ENCODE measurements at places on chromosomes 7 and 10.
A peak's percentile ranks its signal among the peaks of the same experiment; 100 is the strongest.

DNA sequence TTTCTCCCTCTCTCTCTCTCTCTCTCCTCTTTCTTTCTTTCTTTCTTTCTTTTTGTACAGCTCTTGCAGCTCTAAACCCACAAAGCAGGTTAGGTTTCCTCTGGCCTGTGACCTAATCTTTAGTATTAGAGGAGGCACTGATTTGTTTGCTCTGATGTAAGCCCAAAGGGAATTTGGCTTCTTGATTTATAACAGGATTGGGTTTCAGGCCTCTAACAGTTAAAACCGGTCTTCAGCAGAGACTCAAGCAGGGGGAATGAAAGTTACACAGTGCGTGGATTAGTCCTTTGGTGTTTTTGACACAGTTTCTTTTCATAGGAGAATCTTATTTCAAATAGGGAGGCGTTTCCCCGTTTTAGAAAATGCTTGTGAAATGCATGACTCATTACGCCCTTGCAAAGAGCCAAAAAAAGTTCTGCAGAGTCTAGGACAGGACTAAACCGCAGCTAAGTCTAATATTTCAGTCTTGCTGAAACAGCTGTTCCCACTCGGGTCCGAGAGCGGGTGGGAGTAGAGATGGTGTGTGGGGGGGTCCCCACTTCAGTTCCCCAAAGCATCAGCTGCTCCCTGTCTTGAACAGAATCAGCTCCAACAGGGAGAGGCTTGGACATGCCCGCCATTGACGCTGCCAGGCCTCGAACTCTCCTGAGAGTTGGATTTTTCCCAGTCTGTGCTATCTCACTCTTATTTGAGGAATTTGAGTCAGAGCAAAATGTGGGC lies 296.5 kb upstream of the PITRM1 start:
- no peak for DNase-seq

DNA sequence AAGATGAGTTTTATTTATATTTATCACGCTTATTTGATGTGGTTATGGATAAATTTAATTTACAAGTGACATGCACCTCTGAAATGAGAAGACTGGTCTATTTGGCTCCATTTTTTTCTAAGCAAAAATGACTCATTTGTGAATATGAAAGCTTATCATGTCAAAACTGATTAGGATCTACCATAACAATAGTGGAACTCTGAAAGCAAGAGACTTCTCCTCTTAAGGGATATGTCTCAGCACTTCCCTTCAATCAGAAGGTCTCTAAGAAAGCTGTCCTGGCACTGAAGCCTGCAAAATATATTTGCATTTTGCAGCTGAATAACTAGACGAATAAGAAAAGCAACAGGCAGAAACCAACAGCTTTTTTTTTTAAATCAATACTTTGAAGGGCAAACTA lies 12.7 kb downstream of the FAS start:
- DNase-seq = no peak

- DNase-seq = peak; percentile 76
Measured at GRCh38 chr10:69629897-69630650, at the start of gene FAM241B. FAM241B (plus strand) TSS chr10:69630247; CDS start chr10:69631744, 1,497 bp downstream.

DNA sequence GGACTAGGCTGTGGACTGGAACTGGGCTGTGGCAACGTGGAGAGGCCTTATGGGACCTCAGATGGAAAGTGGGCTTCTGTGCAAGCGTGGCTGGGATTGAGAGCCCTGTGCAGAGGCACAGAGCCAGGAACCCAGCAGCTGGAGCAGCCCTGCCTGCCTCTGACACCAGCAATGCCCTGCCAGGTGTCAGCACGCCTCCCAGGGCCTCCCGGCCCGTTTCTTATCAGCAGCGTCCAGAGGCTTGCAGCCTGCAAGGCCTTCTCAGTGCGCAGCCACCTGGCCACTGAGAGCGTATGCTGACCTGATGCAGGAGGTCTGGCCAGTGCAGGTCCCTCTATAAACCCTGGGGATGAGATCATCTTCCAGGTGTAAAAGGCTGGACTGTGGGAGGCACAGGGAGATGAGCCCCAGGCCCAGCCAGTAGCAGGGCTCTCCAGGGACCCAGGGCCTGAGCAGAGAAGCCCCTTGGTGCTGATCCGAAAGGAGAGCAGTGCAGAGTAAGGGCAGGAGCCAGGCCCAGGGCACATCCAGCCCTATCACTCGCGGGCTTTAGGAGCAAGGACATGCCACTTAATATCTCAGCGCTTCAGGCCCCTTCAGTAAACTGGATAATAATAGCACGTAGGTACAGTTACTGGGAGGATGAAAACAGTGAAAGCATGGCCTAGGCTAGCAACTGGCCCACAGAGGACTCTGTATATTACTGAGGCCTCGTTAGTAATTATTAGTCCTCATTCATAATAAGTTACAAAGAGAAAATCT lies 38.8 kb upstream of the ANTXRL start:
- DNase-seq = no peak

DNA sequence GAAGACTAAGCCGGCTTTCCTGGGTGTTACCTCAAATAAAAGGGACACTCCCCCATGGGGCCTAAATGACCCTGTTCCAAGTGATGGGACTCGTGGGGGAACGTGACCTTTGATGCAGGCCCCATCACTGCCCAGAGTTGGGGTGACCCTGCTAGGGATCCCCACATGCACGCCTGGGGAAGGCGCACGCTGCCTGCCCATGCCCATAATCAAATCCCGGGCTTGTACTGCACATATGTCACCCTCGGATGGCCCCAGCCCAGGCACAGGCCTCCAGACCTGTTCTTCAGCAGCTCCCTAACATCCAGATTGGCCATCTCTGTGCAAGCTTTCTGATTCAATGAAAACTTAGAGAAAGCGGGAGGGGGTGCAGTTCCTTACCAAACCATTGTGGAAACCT lies 14.7 kb downstream of the EBF3 start:
- DNase-seq = no peak

- no peak for DNase-seq
Measured at GRCh38 chr10:8033812-8034465, 20.5 kb upstream of the GATA3 start.

GRCh38 chr7:41788556-41788955 lies 85.7 kb upstream of the INHBA start:
- no peak for DNase-seq

DNA sequence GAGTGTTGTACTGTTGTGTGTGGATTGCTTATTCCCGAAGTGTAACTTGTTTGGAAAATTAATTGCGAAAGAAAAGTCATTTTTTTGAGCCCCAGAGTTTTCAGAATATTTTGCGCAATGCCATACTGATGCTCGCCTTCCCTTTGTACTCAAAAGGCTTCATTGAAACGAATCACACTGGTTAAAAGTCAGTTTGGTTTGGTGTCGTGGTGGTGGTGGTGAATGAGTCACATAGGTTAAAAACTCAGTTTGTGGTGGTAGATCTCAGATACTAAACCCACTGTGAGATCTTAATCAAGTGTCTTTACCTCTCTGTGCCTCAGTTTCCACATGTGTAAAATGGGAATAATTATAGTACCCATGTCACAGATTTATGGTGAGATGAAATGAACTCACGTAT lies 61.1 kb upstream of the IL6 start:
- peak; percentile 22 for DNase-seq

- no peak for DNase-seq
Measured at GRCh38 chr7:7790041-7790741, 71.8 kb upstream of the RPA3 start.

- DNase-seq = no peak
Measured at GRCh38 chr10:124675261-124675660, 68.9 kb downstream of the FAM53B start.

GRCh38 chr7:149104214-149104613 lies 13.7 kb upstream of the ZNF786 start:
- DNase-seq = no peak

- no peak for DNase-seq
Measured at GRCh38 chr10:131644289-131644688, 256.5 kb upstream of the PPP2R2D start.

- DNase-seq = no peak
Measured at GRCh38 chr7:43632746-43633145, 49.8 kb downstream of the STK17A start.

GRCh38 chr10:110680273-110681020 lies 36.3 kb downstream of the RBM20 start:
- no peak for DNase-seq

DNA sequence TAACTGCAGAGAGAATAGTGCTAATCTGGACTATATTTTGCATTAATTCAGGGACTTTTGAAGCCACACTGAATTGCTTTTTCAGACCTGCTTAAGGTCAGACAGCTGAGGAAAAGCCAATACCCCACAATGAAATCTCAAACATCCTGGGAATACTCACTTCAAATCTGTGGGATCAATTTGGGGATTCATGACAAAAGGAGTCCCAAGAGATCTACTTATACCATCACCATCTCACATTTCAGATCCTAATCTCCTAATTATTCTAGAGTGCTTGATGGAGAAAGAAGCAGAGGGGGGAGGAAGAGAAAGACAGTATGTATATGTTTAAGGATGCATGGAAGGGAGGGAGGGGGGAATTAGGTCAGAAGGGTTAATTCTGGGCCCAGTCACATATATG lies 202.2 kb downstream of the CACNA2D1 start:
- DNase-seq = no peak

DNA sequence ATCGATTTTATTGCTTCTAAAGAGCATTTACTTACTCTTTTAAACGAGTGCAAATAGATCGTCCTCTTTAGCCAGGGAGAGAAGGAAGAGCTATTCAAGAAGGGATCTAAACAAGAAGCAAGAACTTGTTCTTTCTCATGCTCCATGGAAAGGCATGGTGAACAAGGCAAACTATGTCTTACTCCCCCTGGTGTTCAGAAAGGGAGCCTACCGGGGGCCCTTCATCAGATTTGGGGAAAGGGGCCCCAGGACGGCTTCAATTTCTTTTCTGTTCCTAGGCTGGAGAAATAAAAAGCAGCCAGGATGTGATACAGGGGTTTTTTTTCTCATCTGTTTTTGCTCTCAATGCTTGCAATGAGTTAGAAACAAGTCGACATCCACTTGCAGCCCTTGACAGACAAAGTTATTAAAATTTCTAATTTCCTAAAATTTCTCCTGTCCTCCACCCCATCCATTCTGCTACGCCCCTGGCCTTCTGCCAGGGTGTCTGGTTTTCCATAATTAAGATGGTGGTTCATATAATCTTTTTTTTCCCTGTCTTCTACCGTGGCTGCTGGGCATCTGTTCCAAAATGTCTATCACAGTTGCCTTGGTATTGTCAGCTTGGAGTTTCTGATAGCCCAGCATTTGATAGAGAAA lies 214.4 kb downstream of the CREB5 start:
- DNase-seq = peak; percentile 3

DNA sequence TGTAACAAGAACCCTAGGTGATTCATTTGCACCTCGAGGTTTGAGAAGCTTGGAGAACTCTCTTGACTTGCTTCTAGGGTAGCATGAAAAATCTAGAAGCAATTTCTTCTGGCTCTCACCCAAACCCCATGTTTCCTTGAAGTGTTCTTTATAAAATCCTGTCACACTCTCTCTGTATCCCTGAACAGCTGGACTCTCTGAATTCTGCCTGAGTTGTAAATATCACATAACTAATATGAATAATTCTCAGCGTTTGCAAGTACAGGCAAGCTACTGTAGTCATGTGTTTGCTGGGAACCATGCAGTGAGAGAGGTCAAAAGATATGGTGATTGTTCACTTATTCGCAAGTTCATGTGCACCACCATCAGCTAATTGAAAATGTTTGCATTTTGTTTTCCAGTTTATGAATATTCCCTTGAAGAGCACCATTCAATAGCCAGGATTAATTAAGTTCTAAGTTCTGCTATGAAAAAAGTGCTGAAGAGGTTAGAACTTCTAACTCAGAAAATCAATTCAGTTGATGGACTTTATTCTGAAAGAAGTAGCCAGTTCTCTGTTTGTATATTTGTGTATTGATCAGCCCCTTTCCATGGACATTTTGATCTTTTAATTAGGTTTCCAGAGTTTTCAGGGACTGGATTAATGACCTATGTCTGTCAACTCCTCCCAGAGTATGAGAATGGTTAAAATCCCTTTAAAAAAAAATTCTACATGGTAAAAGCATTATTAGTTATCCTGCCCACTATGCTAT lies 243.0 kb downstream of the PLXDC2 start:
- DNase-seq = no peak

- no peak for DNase-seq
Measured at GRCh38 chr10:9305018-9305655, 1250.6 kb downstream of the GATA3 start.

DNA sequence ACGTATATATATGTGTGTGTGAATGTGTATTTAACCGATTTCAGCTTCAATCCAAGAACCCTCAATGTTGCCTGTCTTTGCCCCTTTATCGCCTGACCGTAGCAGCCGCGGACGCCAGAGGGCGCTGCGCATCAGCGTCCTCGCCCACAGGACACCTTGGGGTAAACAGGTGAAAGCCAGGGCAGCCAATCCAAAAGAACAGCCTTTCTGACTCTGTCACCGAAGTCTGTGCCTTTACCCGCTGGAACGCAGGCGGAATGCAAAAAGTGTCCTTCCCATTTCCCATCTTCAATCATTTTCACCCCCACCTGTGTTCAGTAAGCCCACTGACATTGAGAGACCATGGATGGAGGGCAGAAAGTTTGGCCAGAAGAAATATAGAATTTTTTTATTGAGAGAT lies 3.6 kb downstream of the NXPH1 start:
- DNase-seq = peak; percentile 51

DNA sequence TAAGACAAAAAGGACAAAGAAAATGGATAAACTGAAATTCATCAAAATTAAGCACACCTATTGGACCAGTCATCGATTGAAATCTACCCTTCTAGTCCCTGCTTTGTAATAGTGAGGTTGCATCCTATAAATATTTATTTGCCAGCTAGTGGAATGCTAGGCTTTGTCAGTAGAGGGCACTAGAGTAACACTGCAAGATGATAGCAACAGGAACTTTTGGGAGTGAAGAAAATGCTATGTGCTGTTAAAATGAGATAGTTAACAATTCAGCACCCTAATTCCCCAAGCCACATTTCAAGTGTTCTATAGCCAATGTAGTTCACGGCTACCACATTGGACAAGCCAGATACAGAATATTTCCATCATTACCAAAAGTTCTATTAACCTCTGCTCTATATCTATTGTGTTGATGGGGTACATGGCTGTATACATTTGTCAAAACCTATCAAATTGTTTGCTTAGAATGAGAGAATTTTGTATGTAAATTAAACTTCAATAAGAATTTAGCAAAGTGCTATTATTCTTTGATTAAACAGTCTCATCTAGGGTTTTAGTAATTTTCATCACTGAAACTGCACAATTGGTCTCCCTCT lies 69.8 kb downstream of the LSMEM1 start:
- DNase-seq = no peak

- no peak for DNase-seq
Measured at GRCh38 chr10:84391326-84391725, 62.9 kb downstream of the CCSER2 start.

GRCh38 chr7:149296368-149296767 lies 34.4 kb downstream of the ZNF783 start:
- no peak for DNase-seq
